ENCODE measurements at places on chromosomes 5 and 9. TPM values are rescaled to one million over a fixed set of nuclear protein-coding genes. Genes with fewer than 3 reads are reported as not detected.
A peak's percentile ranks its signal among the peaks of the same experiment; 100 is the strongest.

GRCh38 chr5:58731641-58732040 lies 148.8 kb downstream of the RAB3C start:
- no peak for DNase-seq

GRCh38 chr9:85258823-85259370 lies 482.9 kb downstream of the AGTPBP1 start:
- DNase-seq = peak; percentile 84

TIMD4 gene
- total RNA-seq = not detected

HRH2 gene
- total RNA-seq = 4.1 TPM

DNA sequence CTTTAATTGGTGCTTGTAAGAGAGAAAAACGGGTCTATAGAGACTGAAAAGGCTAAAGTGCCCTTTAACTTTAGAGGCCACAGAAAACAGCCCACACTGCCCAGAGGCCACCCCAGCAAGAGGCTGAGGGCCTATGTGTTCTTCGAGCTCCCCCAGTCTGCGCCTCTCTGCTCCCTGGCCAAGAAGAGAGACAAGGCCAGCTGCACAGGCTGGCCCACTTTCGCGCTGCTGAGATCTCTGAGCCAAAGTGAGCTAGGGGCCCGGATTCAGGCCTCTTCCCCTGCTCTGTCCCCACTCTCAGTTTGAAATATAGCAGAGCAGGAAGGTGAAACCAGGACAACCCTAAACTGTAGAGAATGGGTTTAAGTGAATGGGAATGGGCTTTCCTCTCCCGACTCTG lies 132.0 kb upstream of the TRIM32 start:
- no peak for DNase-seq

DNA sequence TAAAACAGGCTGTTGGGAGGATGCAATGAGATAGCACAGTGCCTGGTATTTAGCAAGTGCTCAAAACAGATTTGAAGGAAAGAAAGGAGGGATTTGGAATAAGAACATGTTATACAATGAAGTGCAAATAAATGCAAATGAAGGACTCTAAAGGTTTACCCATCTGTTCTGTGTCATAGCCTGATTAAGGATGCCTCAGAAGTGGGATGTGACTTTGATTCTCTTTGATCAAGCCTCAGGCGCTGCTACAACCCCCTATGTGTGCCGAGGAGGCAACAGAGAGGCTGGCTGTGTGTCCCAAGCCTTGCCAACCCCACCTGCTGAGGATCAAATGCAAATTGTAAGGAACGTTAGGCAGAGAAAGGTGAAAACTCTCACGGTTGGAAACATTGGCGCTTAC lies 27.2 kb downstream of the GGTA1 start:
- DNase-seq = no peak

PALM2AKAP2 gene
- 6.3 TPM for total RNA-seq

KLHL9 gene
- 21.6 TPM for total RNA-seq

SLC6A18 gene
- not detected for total RNA-seq

DNA sequence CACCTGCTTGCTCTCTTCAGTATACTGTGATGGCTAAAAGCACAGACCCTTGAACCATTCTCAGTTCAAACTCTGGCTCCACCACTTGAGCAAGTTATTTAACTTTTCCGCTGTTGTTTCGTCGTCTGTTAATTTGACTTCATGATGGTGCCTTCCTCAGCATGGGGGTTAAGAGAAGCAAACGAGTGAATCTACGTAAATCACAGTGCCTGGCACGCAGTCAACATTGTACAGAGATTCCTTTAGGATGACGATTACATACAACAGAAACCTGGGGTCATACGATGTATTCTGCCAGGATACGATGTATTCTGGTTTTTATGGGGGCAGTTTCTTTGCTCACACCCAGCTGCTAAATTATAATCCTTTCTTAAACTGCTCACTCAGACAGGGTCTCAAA lies 515.6 kb downstream of the CCDC171 start:
- DNase-seq = no peak

DNA sequence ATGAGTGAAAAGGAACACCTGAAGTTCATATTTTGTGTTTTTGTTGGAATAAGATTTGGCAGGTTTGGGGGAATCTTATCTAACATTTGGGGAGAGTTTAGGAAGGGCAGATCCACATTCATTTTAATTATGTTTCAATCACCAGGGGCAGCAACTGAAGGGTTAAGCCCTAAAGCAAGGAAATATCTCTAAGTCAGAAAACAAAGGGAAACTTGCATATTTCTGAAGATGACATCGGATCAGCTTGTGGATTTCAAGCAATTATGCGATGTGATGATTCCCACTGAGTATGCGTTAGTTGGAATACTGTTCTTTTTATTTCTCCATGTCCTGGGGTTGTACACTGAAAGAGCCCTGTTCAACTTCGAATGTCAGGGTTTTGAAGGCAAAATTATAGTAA lies 59.8 kb upstream of the NFIB start:
- DNase-seq = no peak

DNA sequence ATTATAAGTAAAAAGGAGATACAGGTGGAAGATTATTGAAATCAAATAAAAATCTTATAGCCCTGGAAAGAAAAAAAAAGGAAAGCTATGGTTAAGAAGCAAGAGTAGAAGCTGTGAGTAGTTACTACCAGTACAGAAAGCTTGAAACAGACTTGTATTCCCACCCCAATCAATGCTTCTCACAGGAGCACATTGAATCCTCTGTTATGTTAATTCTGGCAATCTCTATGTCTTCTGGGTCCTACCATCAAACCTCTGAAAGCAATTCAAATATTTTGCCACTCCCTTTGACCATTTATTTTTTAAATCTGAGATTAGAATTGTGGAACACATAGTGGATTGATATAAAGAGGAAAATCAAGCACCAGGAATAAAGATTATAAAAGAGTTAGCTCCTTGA lies 186.5 kb downstream of the MEF2C start:
- DNase-seq = no peak

DNA sequence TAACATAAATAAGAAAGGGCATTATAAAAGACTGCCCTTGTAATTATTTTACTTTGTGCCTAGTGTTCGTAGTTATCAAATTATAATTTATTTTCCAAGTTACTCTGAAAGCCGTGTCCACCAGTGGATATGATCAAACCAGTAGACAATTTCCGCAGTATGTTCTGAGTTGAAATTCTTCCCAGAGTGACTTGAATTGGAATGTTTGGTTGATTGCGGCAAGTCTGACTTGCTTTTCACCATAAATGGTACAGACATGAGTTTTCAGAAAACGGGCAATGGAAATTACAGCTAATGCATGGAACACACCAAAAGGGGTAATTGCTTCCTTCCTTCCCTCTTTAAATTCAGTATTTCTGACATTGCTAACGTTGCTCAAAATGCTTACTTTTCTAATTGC lies 56.6 kb downstream of the CHSY3 start:
- no peak for DNase-seq

DNA sequence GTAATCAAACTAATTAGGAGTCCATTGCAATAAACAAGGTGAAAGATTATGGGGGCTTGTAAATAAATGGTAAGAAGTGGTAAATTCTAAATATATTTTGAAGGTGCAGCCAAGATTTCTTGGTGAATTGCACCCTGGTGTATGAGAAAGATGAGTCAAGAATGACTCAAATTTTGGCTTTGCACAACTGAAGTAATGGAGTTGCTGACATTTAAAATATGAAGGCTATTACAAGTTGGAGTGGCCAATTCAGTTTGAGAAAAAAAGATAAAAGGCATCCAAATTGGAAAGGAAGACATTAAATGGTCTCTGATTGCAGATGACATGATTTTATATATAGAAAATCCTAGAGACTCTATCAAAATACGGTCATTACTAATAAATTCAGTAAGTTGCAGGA lies 2330.6 kb downstream of the MAT2B start:
- DNase-seq = peak; percentile 1

ADGRD2 gene
- not detected for total RNA-seq

DNA sequence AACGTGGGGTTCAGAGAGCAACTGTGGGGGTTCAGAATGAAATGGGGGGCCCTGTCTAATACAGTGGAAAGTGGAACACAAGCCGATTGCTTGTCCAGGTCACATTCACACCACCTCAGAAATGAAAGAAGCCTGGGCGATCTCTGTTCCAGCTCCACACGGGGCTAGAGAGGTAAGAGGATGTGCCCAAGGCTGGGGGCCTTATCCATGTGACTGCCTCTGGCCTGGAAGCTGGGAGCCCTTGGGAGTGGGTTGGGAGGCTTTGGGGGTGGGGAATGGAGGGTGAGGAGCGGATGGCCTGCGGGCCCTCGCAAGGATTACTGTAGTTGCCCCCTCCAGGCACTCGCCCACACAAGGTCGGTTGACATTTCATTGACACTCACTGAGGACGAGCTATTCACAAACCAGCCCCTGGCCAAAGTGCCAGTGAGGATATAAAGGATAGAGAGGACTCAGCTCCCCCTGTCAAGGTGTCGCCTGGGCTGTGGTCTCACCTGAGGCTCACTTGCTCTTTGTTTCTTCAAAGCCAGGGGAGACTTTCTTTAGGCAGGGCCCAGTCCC lies 86.7 kb downstream of the LIFR start:
- DNase-seq = no peak

SLCO6A1 gene
- not detected for total RNA-seq

- DNase-seq = no peak
Observed at GRCh38 chr9:82552784-82553183, 510.2 kb downstream of the RASEF start.

GRCh38 chr9:93659837-93660177 lies 83.4 kb downstream of the PHF2 start:
- no peak for DNase-seq

GRM6 gene
- total RNA-seq = not detected

DNA sequence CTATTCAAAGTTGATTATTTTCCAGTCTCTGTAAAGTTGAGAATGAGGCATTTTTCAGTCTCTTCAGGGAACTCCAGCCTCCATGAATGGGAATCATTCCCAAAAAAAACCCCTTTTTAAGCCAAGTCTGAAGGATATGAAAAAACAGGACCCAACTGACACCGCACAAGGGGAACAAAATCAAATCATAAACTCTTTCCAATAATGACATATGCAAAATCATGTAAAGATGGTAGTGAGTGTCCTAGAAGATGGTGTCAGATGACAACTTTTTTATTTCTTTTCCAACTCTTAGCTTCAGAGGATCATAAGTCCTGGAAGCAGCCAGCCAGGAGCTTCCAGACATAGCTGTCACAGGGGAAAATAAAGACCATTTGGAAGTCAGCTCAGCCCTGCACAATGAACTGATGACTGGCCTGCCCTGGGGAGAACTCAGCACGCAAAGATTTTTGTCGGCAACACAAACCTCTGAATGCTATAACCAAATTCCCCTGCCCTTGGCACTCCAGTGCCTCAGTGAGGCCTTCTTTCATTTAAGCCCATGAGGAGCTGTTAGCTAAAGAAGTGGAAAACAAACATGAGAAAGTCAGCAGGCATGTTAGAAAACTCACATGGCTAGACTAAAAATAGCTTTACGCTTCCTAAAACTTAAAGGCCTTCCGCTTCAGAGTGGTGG lies 85.4 kb downstream of the SLC1A3 start:
- no peak for DNase-seq

OLFM1 gene
- total RNA-seq = not detected

GGTA1 gene
- not detected for total RNA-seq

GRCh38 chr9:107732781-107733522 lies 243.4 kb upstream of the KLF4 start:
- peak; percentile 79 for DNase-seq

GRCh38 chr5:170892196-170892595 lies 30.4 kb downstream of the RANBP17 start:
- peak; percentile 74 for DNase-seq

DNA sequence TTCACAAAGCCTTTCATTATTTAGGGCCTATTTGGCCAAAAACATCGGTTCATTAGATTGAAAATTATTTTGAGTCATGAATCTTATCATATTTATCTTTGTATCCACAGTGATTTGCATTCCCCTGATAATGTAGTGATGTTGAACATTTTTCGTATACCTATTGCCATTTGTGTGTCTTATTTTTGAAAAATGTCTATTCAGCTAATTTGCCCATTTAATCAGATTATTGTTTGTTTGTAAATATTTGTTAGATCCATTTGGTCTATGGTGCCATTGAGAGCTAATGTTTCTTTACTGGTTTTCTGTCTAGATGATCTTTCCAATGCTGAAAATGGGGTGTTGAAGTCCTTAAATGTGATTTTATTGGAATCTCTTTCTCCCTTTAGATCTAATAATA lies 439.2 kb upstream of the TYRP1 start:
- no peak for DNase-seq

- no peak for DNase-seq
Observed at GRCh38 chr9:123089040-123089439, 55.6 kb downstream of the GPR21 start.

DNA sequence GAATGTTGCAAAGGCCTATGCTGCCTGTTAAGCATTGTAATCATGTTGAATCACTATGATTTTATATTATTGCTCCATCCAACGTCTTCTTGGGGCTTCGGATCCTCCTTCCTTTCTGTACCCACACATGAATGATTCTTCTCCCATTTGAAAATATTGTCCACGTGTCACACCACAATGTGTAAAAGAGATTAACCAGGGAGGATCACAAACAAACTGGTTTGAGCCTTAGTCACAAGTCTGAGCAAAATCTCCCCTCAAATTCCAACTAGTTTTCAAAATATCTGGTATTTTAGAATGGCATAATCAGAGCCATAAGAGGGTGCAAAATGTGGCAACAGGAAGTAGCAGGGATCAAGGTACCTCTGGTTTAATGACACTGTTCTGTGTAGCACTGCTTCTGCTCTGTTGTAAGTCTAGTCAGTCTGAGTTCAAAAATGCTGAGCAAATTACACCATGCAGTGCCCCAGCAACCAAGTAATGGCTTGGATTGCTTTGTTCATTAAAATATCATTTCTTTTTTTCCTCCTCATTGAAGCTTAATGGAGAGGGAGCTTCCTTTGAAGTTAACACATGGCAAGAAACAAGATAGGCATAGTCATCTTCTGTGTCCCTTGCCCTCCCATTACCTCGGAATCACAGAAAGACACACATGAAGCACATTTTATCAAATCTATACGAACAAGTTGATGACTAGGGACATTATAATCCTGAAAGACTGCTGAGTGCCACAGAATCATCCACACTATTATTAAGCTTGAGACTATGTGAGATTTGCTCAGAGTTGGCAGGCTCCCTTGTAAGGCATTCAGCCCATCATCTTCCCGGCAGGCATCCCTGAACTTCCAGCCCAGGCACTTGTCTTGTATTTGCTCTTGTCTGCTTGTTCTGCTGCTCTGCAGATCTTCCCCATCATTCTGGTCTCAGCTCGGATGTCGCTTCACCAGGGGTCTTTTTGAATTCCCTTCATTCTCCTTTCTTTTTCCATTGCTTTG lies 102.0 kb upstream of the PRLR start:
- no peak for DNase-seq

DNA sequence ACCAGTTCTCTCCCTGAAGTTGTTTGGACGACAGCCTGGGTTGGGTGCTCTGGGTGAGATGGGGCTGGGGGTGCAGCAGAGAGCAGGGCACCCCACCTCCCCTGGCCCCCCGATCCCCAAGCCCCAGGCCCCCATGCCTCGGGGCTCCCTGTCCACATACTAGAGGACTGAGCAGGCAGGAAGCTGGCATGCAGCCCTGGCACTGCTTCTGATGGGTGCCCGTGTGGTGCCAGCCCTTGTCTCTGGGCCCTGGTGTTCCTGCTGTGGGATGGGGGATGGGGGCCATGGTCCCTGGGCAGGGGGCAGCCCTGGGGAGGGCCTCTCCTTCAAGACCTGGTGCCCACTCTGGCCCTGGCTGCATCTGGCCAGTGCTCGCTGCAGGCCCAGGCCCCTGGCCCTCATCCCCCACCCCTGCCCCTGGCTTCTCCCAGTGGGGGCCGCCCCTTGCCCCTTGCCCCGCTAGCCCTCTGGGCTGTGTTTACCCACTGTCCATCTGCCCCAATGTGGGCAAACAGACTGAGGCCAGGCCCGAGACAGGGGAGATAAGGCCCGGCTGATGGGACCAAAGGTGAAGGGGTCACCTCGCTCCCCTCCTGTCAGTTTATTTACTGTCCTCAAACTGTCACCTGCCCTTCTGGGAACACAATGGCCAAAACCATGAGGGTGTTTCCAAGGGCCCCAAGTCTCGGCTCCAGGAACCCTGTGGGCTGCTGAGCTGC lies 67.3 kb upstream of the RXRA start:
- no peak for DNase-seq
